ENCODE measurements at places on chromosomes 5 and 9.

GRCh38 chr9:137396227-137396626 lies 26.7 kb downstream of the EXD3 start:
- no peak for DNase-seq

GRCh38 chr5:2014058-2014610 lies 131.4 kb upstream of the IRX4 start:
- no peak for DNase-seq

DNA sequence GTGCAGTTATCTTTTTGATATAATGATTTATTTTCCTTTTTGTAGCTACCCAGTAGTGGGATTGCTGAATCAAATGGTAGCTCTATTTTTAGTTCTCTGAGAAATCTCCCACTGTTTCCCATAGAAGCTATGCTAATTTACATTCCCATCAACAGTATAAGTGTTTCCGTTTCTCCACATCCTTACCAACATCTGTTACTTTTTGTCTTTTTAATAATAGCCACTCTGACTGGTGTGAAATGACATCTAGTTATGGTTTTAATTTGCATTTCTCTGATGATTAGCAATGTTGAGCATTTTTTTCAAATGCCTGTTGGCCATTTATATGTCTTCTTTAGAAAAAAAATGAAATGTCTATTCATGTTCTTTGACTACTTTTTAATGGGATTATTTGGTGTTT lies 94.7 kb downstream of the SERINC5 start:
- DNase-seq: no peak

GRCh38 chr5:152844713-152845112 lies 439.6 kb upstream of the NMUR2 start:
- no peak for DNase-seq

- DNase-seq: no peak
These were observed 1.2 kb downstream of the NIPSNAP3B start for GRCh38 chr9:104765138-104765537.

DNA sequence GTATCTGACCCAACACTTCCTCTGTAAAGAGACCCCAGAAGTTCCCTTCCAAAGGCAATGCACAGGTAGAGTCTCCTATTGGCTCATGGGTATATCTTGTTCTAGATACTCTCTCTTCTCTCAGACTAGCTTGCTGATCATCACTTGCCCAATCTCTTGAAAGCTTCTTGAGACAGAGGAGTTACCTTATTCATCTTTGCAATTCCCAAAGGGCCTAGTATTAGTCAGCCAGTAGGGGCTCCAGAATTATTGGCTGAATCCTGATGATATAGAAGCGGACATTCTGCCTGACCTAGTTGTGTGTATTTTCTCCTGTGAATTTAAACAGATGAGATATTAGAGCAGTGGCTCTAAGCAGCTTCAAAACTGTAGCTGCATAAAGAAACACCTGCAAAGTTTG lies 304.0 kb upstream of the KLF4 start:
- DNase-seq: no peak

GRCh38 chr9:80076162-80076561 lies 504.4 kb downstream of the TLE4 start:
- DNase-seq: no peak

DNA sequence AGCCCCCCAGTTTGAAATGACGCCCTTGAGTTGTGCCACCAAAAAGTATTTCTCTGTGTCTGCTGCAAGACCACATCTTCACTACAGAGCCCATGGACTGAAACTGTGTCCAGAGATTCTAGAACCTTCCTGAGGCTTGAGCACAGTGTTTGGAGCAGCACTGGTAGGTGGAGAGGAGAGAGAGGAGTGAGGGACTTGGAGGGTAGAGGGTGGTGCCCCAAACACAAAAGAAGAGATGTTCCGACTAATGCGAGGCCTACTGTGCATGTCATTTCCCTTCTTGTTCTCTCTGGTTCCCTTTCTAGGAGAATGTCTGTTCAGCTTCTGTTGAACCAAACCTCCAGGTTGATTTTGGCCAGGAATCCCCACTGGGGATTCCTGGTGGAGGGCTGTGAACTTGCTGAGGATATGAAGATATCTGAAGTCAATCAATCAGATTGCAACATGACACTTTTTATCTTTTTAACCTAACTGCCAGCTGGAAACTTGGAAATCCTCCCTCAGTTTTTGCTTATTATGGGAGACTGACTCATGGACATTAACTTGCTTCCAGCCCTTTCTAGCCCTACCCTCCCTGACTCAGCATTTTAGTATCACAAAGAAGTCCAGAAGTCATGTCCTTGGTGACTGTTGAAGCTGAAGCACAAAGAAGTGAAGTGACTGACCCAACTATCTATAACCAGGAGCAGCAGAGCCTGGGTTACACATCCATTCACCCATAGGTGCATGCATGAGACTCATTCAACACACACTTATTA lies 154.5 kb downstream of the NR3C1 start:
- no peak for DNase-seq

- no peak for DNase-seq
These were observed 281.1 kb upstream of the ANKRD55 start for GRCh38 chr5:56514245-56514644.

Data from HL-60 (cell line).